ENCODE measurements at places on chromosomes 16 and 17.

GRCh38 chr17:42618442-42619150, 9.1 kb downstream of the TUBG1 start:
- no peak for DNase-seq

GRCh38 chr16:68377667-68378393, 67.0 kb downstream of the PRMT7 start:
- DNase-seq: no peak

DNA sequence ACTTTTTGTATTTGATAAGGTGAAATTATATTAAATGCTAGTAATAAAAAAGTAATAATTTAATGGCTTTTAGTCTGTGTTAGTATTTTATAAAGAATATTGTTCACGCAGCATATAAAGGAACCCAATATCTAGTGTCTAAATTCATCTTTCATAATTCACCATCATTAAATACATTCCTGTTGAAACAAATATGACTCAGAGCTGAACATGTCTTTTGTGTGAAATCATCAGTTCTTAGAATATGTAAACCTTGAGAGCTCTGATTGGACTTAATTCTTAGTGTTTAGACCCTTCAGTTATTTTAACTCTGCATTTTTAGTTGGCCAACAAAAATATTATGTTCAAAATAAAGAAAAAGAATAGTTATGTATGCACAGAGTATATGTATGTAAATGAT, 71.8 kb downstream of the ABHD15 start:
- DNase-seq: no peak

- DNase-seq: no peak
Measured at GRCh38 chr16:8708536-8708935, 34.1 kb downstream of the ABAT start.

DNA sequence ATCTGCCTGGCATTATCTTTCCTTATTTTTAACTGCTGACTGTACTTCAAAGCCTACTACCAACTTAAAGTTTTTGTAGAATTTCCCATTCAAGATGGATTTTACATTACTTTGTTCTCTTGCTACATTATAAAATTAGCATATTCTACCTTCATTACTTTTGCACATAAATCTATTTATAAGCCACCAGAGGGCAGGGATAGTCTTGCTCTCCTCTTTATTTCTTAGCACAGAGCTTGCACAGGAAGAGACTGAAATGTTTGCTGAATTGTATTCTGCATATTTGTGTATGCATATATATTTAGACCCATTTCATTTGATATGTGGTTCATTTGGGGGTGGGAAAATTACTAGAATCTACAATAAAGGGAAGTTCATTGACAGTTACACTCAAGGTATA, 108.0 kb downstream of the SKAP1 start:
- no peak for DNase-seq

DNA sequence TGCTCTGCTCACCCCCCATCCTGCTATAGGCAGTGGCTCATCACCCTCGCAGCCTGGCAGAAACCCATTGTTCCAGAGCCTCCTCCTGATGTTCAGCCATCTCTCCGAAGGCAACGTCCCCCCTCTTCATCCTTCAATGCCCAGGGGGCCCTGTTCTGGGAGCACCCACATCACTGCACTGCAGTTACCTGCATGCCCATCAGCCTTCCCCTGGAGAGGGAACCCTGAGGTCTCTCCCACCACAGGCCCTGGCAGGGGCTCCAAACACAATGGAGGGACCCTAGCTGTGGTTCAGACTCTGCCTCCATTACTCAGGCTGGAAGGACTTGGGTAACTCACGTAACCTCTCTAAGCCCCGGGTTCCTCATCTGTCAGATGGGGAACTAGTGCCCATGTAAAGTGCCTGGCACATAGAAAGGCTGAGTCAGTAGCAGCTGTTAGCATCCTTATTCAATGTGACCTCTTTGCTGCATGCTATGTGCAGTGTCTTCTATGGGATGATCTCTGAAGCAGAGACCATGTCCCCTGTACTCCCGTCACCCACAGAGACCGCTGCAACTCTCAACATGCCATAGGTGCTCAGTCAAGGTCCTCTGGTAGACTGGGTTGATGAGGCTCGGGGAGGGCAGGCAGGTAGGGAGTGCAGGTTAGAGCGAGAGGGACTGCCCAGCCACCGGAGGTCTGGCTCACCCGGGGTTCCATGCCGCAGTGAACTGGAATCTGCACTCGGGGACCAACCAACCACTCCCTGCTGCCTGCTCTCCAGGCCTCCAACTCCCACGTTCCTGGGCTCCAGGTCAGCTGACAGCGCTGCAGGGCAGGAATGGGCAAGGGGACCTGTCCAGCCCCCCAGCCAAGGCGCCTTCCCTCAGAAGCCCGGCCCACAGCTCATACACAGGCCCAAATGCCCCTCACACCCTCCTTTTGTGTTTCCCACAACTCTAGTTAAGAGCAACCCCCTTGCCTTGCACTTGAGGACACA, 233.2 kb downstream of the ZNF423 start:
- no peak for DNase-seq

DNA sequence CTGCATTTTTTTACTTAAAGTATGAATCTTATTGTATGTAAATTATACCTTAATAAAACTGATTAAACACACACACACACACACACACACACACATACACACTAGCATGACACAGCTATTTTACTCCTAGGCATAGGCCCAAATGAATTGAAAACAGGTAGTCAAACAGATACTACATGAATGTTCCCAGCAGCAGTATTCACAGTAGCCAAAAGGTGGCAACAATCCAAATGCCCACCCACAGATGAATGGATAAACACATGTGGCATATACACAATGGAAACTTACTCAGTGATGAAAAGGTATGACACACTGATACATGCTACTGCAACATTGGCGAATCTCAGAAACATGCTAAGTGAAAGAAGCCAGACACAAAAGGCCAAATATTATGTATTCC, 223.5 kb downstream of the CYB561 start:
- peak; percentile 6 for DNase-seq

DNA sequence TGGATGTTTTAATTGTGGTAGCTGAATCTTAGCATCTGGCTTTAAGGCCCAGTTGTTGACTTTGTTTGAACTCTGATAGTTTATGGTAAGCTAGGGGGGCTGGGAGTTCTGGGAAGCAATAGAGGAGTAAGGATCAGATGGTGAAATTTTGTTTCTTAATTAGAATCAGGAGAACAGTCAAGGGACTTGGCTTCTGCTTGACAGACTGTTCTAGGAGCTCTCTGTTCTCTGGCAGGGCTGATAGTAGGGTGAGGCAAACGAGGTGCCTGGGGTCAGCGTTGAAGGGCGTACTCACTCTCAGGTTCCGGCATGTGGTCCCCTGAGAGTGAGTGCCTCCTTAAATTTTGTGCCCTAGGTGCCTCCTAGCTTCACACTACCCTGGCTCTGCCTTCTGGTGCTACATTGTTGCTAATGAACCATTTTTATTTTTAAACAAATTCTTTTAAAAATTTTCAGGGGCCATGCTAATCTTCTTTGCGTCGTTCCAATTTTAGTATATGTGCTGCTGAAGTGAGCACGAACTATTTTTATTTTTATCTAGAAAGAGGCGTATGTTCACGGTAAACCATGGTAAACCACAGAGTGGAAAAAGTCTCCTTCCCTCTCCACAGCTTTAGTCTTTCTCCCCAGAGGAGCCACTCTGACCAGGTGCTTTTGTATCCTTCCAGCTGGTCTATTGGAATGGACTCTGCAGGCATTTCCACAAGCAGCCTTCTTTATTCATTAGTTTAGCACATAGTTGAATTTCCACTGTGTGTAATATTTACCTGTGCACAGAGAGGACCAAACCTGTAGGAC, 19.7 kb downstream of the SLC7A6 start:
- DNase-seq: no peak

DNA sequence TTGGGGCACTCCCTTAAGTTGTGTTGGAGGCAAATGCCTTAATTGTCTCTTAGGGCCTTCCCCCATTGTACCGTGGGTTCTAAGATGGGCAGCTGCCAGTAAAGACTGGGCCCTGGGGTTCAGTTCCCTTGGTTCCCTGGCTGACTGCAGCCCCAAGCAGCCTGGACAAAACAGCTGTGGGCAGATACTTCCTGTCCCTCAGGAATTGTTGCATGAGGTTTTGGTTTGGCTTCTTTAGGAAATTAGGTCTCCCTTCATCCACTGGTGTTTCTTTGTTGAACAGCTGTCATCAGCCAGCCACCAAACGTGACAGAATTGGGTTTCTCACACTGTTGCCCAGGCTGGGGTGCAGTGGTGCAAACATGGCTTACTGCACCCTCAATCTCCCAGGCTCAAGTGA, 42.0 kb upstream of the ETV4 start:
- DNase-seq: no peak

GRCh38 chr17:77670173-77670572, 288.3 kb upstream of the TNRC6C start:
- DNase-seq: no peak

DNA sequence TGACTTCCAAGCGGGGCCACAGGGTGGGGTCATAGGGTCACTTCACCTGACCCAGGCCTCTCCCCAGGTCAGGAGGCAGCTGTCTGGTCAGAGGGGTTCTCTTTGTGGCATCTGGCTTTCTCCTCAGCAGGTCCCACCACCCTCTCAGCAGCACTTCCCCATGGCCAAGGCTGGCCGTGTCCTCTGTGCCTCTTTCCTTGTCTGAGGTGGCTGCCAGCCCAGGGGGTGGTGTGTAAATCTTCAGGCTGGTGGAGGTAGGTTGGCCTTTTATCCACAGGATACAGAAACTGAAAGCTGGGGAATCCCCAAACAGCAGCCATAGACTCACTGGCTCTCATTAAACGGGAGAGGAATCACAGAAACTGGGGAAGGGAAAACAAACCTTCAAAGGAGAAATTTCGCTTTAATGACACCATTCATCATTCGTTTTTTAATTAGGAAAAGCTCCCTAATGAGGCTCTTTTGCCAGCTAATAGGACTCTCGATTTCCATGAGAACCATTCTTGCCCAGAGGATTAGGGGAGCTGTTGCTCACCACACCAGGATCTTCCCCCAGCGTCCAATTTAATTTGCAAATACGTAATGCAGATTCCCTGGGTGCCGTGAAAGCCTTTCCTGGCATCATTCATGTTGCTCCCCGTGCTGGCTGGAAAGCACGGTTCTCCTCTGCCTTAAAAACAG, 18.0 kb downstream of the C17orf75 start:
- no peak for DNase-seq

DNA sequence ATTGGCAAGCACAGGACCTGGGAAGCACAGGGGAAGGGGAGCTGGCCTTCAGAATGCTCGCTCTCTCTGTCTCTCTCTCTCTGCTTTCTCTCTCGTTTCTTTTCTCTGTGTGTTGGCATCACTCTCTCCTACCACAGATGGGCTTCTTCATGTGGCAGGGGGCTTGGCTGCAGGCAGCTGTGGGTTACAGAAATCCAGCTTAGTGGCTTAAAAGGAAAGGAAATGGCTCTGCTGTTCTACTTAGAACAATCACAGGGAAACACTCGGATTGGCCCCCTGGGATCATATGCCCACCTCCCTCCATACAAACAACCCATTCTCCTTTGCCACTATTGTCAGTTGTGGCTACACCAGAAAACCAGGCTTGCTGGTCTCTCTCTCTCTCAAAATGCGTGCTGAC, 20.4 kb downstream of the TBX2 start:
- DNase-seq: no peak

- DNase-seq: no peak
Measured at GRCh38 chr16:825341-826061, 25.0 kb upstream of the GNG13 start.

DNA sequence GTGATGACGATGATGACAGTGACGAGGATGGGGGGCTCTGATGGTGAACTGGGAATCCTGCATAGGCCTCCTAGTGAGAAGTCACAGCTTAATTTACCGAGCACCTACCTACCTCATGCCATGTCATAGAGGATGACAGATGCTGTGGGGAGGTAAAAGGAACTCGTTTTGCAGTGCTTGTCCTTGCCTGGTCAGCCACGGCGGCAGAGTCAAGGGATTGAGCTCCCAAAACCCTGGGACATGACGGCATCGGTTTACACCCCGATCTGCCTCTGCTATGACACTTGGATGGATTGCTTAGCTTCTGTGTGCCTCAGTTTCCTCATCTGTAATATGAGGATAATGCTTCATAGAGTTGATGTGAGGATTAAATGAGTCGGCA, 103.2 kb downstream of the NTN1 start:
- DNase-seq: no peak

DNA sequence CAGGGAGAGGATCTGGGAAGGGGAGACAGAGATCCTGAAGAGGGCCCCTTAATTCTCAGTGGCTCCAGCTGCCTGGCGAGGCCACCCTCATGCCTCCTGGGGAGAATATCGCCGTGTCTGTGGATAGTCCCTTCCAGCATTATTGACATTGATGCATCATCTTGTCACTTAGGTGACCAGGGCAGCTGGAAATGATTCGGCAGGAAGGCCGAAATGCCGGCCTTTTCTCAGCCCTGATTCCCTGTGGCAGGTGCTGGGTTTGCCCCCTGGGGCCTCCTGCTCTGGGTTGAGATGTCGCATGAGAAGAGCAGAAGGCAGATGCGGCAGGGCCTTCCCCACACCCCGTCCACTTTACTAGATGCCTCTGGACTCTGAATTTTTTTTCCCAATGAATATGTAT, 89.5 kb downstream of the RAP1GAP2 start:
- no peak for DNase-seq

DNA sequence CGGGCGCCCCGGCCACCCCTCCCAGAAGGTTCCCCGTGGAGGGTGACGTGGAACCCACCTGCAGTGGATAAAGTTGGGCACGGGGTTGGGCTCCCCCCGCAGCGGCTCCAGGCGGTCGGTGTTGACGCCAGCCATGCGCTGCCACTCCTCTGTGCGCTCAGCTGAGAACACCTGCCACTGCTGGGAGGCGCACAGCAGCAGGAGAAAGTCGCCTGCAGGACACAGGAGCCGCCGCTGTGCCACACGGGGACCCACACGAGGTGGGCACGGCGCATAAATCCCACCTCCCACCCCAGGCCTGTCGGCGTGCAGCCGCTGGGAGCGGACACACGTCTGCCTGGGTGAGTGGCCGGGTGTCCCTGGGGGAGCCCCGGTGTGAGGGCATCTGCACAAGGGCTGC, 20.7 kb downstream of the CTU2 start:
- DNase-seq: no peak

- no peak for DNase-seq
Measured at GRCh38 chr17:57456622-57457021, 200.3 kb downstream of the MSI2 start.

Data from stimulated activated CD4-positive, alpha-beta T cell treated with anti-CD3 and anti-CD28 coated beads, Interleukin-12 subunit alpha, Interleukin-12 subunit beta, amount 100 ng/mL, for 4 hours (primary cell).